Mesothelial cell of epicardium (in vitro differentiated cells): ENCODE measurements at places on chromosomes 11 and 22.

GRCh38 chr11:122897606-122898210 is 15.1 kb downstream of the JHY start:
- no peak overlapping the region for H3K27ac ChIP-seq
- H3K27me3 ChIP-seq: no peaks in the 10 kb centered on the region
- DNase-seq: no peak
- H3K4me3 ChIP-seq: no peak overlapping the region
- H3K4me1 ChIP-seq: peaks cover 3% of the 10 kb centered on the region
- peaks cover 2% of the 10 kb centered on the region for H3K36me3 ChIP-seq

GRCh38 chr11:2577991-2578928 is 121.5 kb downstream of the KCNQ1OT1 start:
- peak; percentile 17 for DNase-seq
- H3K36me3 ChIP-seq: no peaks in the 10 kb centered on the region
- no peaks in the 10 kb centered on the region for H3K27me3 ChIP-seq
- no peak overlapping the region for H3K4me3 ChIP-seq

DNA sequence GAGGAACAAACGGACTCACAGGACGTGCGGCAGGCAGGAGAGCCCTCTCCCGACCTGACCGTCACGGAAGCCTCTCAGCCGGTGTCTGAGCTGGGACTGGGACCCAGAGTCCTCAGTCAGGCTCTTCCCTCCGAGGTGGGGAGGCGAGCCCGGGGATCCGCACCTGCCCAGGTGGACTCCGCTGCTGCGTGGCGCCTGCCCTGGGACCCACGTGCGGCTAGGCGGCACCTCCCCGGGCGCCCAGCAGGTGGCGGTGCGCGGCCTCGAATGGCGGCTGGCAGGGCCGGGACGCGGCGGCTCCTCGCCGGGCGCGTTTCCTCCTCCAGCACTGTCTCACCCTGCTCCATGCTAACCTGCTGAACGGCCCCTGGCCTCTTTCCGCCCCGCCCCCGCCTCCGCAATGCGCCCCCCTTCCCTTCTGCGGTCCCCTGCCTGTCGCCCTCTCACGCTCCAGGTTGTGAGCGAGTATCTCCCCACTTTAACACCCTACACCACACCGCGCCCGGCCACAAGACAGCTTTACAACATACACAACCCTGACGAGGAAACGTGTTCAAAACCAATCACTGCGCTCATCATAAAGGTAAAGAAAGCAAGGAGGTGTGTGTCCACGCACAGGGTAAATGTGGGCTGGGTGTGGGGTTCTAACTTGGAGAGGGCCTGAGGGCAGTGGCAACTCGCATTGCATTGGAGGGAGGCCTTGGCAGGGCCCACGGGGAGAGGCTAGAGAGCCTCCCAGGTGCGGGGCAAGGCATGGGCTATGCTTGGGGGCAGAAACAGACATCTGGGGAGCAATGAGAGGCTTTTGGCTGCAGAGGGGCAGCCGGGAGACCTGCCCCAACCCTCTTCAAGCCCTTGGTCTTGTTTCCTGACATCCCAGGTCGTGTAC is 25.9 kb upstream of the ATXN10 start:
- DNase-seq: peak; percentile 76
- no peaks in the 10 kb centered on the region for H3K36me3 ChIP-seq

DNA sequence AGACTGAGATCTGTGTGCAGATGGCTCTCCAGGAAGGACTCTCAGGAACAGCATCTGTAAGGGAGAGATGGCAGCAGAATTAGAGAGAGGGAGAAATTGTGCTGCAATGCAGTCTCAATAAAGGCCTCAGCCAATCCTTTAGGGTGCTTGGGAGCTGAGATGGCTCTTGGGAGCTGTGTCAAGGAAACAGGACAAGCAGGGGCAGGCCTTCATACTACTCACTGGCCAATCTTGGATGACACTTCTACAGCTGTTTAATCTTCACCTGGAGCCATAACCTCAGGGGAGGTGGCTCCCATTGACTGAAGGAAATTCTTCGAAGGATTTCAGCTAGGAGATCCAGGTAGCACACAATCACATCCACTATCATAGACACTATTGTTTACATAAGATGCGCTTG is 10.0 kb downstream of the OR5B21 start:
- no peak overlapping the region for H3K4me3 ChIP-seq
- no peaks in the 10 kb centered on the region for H3K4me1 ChIP-seq
- no peak overlapping the region for H3K27ac ChIP-seq
- no peaks in the 10 kb centered on the region for H3K36me3 ChIP-seq
- no peak for DNase-seq
- H3K27me3 ChIP-seq: peaks cover 9% of the 10 kb centered on the region

DNA sequence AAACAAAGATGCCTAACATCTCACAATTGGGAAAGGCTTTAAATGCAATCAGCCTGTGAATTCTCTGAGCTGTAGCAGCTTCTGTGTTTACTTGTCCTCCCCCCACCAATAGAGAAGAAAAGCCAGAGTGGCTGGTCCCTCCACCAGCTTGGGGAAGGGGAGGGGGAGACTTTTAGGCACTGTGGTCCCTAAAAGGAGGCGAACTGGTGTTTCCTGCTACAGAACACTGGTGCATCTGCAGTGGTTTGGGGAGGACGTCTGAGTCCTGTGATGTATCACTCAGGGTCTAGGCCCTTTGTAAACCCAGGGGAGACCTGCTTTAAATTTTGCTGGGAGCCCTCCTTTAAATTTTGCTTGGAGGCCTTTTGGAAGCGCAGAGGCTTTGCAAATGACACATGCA is 16.9 kb downstream of the TNRC6B start:
- no peak for DNase-seq
- no peaks in the 10 kb centered on the region for H3K27me3 ChIP-seq
- H3K4me3 ChIP-seq: no peak overlapping the region
- peak overlapping the region; percentile 62 for H3K27ac ChIP-seq
- H3K4me1 ChIP-seq: peaks cover 47% of the 10 kb centered on the region

- H3K36me3 ChIP-seq: no peaks in the 10 kb centered on the region
- H3K4me3 ChIP-seq: no peak overlapping the region
- peaks cover 19% of the 10 kb centered on the region for H3K27me3 ChIP-seq
- no peak overlapping the region for H3K27ac ChIP-seq
Observed at GRCh38 chr11:5004424-5005274, 10.0 kb downstream of the OR51L1 start.

DNA sequence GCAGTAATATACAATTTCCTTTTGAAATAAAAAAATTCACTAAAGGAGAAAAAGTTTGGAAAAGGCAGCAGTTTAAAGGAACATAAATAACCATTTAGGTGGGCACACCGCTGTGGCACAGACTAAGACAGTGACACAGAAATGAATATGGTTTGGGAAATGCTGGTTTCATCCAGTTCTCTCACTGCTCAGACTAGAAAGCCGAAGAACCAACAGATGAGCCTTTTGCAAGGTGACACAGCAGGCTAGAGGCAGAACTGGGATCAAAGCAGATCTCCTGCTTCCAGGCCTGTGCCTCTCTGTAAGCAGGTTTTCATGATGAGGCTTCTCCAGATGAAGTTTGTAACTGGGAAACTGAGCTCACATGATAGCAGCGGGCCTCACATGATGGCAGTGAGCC is 380.0 kb upstream of the NARS2 start:
- H3K4me1 ChIP-seq: peaks cover 75% of the 10 kb centered on the region
- H3K36me3 ChIP-seq: no peaks in the 10 kb centered on the region
- peak overlapping the region; percentile 34 for H3K27ac ChIP-seq
- no peaks in the 10 kb centered on the region for H3K27me3 ChIP-seq

- DNase-seq: no peak
- no peak overlapping the region for H3K27ac ChIP-seq
- H3K4me1 ChIP-seq: peaks cover 15% of the 10 kb centered on the region
- H3K27me3 ChIP-seq: peaks cover 8% of the 10 kb centered on the region
Observed at GRCh38 chr11:8566613-8567210, 27.3 kb downstream of the STK33 start.

DNA sequence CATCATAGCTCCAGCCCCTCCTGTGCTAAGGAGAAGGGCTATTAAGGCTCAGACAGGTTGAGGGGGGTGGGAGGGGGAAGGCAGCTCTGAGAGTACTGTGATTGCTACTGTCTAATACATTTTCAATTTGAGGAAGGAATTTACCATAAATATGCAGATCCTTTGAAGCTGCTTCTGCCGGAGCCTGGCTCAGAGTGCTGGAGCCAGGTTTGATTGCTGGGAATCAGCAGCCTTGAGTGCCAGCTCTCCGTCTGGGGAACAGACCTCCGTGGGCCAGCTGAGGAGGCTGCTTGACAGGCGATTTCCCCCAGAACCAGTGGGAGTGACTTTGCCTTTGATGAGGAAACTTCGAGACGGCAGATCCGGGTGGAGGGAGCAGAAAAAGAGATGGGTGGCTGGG is 141.7 kb upstream of the TBCEL start:
- peaks cover 39% of the 10 kb centered on the region for H3K4me1 ChIP-seq
- no peak for DNase-seq

- no peak for DNase-seq
- no peaks in the 10 kb centered on the region for H3K27me3 ChIP-seq
- H3K36me3 ChIP-seq: no peaks in the 10 kb centered on the region
- no peak overlapping the region for H3K27ac ChIP-seq
- no peak overlapping the region for H3K4me3 ChIP-seq
- H3K4me1 ChIP-seq: peaks cover 4% of the 10 kb centered on the region
Observed at GRCh38 chr11:81496601-81497000, 1237.1 kb downstream of the FAM181B start.

GRCh38 chr11:76768088-76768908 is 14.9 kb upstream of the TSKU start:
- DNase-seq: no peak
- no peaks in the 10 kb centered on the region for H3K27me3 ChIP-seq
- peaks cover 48% of the 10 kb centered on the region for H3K4me1 ChIP-seq
- H3K36me3 ChIP-seq: no peaks in the 10 kb centered on the region
- H3K27ac ChIP-seq: peak overlapping the region; percentile 86
- no peak overlapping the region for H3K4me3 ChIP-seq
